Stimulated activated CD8-positive, alpha-beta memory T cell treated with anti-CD3 and anti-CD28 coated beads, Interleukin-15, amount 100 ng/mL, for 1 hour (primary cell): ENCODE measurements at places on chromosomes 5 and 9.

GRCh38 chr9:124037790-124038189, 26.2 kb downstream of the LHX2 start:
- no peak for DNase-seq

DNA sequence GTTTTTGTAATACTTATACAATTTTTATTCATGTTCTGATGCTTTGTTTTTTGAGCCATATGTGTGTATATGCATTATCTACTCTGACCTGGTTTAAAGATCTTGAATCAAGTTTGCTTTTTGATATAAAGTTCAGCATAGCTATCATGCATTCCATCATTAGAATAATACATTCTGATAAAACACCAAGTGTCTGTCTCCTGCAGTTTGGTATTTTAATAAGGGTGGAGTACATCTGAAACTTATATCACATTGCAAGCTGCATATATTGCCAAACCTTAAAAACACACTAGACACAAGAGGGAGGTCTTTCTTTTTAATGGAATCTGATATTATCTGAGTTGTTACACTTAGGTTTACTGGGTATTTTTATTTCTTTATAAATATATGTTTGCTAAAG, 102.8 kb upstream of the ADAMTSL1 start:
- DNase-seq, result no peak

DNA sequence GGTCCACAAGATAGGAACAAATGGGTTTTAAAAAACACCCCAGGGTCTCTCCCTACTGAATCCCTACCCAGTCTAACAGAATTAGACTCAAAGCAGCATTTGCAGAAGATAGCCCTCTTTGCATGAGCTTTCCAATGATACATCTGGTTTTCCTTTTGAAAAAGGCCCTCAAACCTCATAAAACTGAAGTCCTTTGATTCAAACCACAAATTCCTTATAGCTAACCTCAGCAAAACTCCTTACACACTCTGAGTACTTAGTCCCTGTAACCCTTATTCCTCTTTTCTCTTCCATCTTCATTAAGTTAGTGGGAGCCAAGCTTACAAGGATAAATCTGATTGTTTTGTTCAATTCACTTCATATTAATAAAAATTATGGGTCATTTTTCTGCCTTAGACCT, 90.5 kb upstream of the TNC start:
- DNase-seq, result no peak

GRCh38 chr9:96217294-96217707, 84.7 kb downstream of the HSD17B3 start:
- no peak for DNase-seq

GRCh38 chr5:179381691-179382090, 36.4 kb upstream of the ADAMTS2 start:
- no peak for DNase-seq

DNA sequence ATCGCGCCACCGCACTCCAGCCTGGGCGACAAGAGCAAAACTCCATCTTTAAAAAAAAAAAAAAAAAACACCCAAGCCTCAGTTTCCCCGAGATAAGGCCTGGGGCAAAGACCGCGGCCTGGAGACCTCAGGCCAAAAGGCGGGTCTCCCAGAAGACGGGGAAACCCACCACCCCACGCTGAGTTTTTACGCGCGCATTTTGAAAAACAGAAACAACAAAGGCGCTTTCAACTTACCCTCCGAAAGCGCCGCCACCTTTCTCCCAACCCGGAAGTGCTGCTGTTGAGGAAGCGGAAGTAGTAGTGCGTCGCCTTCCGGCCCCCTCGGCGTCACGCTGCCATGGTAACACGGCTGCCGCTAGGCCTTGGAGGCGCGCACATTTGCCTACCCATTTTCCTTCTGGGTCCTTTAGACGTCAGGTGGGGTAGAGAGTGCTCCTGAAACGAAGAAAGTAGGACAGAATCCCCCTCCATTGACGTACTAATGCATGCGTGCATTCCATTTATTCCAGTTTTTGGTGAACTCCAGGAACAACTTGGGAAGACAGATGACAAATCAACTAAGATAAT, at the start of gene TTF1:
Gene TTF1, minus strand, starts transcription at position 287 of the 569 bp plus-strand sequence. CDS start 4,019 bp downstream, outside the sequence.
- DNase-seq, result peak; percentile 85

DNA sequence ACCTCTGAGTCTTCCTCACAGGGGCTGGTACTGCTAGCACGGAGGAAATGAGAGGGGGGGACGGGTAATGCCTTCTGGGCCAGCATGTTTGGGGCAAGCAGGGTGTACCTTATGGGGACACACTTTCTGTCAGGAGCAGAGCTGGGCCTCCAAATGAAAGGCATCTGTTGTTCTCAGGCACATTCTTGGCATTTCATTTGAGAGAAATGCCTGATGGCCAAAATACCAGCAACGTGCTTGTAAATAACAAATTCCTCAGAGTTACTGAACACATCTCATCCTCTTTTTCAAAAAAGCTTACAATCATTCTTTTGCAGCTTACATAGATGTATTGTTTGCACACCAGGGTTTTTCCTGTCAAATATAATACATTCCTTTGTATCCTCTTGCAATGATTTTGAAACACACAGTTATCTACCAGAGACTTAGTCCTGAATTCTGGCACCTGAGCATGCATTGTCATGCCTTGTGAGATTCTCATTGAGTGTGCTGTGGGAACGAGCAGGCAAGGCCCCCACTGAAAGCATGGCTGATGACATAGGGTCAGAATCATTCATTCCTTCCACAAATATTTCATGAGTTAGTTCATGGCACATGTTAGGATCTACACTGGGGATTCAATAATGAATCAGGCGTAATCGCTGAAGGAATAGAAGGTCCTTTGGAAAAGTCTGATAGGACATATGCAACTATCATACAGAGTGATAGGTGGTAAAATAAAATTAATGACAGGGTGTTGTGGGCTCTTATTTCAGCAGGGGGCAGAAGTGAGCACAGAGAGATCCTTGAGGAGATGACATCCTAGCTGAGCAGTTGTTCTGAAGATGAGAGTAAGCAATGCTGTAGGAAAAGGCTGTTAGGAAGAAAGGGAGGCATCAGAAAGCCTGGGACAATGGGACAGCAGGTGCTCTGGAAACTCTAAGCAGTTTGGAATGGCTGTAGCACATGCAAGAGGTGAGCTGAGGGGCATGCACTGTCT, 260.9 kb upstream of the TUT7 start:
- DNase-seq, result no peak

DNA sequence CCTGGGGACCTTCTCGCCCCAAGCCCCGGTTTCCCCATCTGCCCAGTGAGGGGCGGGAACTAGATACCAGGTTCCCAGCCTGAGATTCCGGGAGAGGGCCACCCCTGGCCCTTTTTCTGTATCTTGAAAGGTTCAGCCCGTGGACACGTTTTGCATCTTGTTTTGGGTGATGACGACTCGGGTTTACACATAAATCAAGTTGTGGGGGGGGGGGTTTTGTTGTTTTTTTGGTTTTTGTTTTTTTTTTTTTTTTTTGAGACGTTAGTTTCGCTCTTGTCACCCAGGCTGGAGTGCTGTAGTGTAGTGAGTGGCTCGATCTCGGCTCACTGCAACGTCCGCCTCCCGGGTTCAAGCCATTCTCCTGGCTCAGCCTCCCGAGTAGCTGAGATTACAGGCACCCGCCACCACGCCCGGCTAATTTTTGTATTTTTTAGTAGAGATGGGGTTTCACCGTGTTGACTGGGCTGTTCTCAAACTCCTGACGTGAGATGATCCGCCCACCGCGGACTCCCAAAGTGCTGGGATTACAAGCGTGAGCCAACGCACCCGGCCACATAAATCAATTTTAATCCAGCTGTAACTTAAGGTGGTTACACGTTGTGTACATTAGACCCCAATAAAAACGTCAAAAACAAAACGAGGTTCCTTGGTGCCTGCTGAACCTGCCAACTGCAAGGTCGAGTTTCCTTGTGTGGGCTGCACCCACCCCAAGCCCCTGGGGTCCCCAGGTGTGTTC, 1.1 kb upstream of the BRD3 start:
- no peak for DNase-seq
